ENCODE measurements at places on chromosomes 3 and 15. TPM values are rescaled to one million over a fixed set of nuclear protein-coding genes. Genes with fewer than 3 reads are reported as not detected.

ARL14 gene
- 0.72 TPM for total RNA-seq

RUVBL1 gene
- total RNA-seq = 88.1 TPM

DNA sequence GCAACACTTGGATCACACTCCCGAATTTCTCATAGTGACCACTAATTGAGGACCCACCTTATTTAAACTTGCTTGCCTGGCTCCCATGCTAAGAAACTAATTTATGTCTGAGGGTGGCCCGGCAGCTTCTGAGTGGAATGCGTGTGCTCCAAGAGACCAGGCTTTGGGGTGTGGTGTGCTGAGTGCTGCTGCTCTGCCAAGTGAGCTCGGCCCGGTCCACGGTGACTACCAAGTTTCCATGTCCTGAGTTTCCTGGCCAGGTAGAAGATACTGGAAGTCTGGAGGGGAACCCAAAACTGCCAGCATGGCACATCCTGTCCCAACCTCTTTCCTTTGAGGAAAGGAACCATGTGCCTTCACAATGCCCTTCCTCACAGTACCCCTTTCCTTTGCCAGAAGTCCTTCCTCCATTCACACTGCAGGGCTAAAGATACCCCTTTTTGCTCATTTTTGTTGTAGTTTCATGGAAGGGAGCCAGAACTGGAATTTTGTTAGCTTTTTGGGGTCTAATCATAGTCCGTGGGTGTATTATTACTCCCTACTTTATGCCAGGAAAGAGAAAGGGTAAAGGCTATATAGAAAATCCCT is 59.1 kb upstream of the ACAD9 start:
- DNase-seq = no peak
- no peaks in the 10 kb centered on the region for H3K4me1 ChIP-seq
- H3K4me3 ChIP-seq = no peak overlapping the region
- peaks cover 40% of the 10 kb centered on the region for H3K36me3 ChIP-seq
- H3K27ac ChIP-seq = no peak overlapping the region

- DNase-seq = peak; percentile 52
- H3K27ac ChIP-seq = no peak overlapping the region
- no peaks in the 10 kb centered on the region for H3K36me3 ChIP-seq
- H3K4me1 ChIP-seq = peaks cover 6% of the 10 kb centered on the region
- no peaks in the 10 kb centered on the region for H3K27me3 ChIP-seq
Observed at GRCh38 chr15:59532770-59533379, 78.7 kb upstream of the GCNT3 start.

GRCh38 chr3:13538520-13539291 is 10.2 kb upstream of the FBLN2 start:
- peaks cover 40% of the 10 kb centered on the region for H3K4me1 ChIP-seq
- no peaks in the 10 kb centered on the region for H3K27me3 ChIP-seq
- peak overlapping the region; percentile 42 for H3K4me3 ChIP-seq
- H3K27ac ChIP-seq = peak overlapping the region; percentile 96
- DNase-seq = peak; percentile 8

Measured in MCF 10A (cell line).